Temporal lobe (tissue), 4 donors: ENCODE measurements at places on chromosomes 5 and 9. TPM values are rescaled to one million over a fixed set of nuclear protein-coding genes. Genes with fewer than 3 reads are reported as not detected.

Gene KCNV2
- not detected for total RNA-seq

Gene STKLD1
- 1.2 TPM for total RNA-seq

Gene PCDHGA4
- 7.9 TPM for total RNA-seq

Gene RGS7BP
- total RNA-seq: 7.6 TPM

Gene COL5A1
- 4.9 TPM for total RNA-seq

Gene SPATA31A3
- total RNA-seq: not detected

Gene KIF27
- 9.1 TPM for total RNA-seq

Gene ECSCR
- total RNA-seq: 3.4 TPM

Gene FOXD4L4
- total RNA-seq: 0.25 TPM

Gene MLANA
- not detected for total RNA-seq

Gene SEMA6A
- total RNA-seq: 37.1 TPM

Gene PTPN3
- 4.4 TPM for total RNA-seq

Gene IL5
- not detected for total RNA-seq

Gene AIF1L
- total RNA-seq: 14.0 TPM

Gene OR1J1
- not detected for total RNA-seq

Gene NR4A3
- total RNA-seq: 9.1 TPM

Gene LCN10
- total RNA-seq: not detected

Gene CDC25C
- total RNA-seq: 0.98 TPM

Gene SURF6
- total RNA-seq: 14.8 TPM

Gene TRAF1
- 2.0 TPM for total RNA-seq

Gene KLHL3
- total RNA-seq: 7.1 TPM

Gene DNM1
- total RNA-seq: 108 TPM

Gene CNTFR
- 15.0 TPM for total RNA-seq
